Heart left ventricle (tissue), 16 donors: ENCODE measurements at places on chromosomes 3 and 15.

DNA sequence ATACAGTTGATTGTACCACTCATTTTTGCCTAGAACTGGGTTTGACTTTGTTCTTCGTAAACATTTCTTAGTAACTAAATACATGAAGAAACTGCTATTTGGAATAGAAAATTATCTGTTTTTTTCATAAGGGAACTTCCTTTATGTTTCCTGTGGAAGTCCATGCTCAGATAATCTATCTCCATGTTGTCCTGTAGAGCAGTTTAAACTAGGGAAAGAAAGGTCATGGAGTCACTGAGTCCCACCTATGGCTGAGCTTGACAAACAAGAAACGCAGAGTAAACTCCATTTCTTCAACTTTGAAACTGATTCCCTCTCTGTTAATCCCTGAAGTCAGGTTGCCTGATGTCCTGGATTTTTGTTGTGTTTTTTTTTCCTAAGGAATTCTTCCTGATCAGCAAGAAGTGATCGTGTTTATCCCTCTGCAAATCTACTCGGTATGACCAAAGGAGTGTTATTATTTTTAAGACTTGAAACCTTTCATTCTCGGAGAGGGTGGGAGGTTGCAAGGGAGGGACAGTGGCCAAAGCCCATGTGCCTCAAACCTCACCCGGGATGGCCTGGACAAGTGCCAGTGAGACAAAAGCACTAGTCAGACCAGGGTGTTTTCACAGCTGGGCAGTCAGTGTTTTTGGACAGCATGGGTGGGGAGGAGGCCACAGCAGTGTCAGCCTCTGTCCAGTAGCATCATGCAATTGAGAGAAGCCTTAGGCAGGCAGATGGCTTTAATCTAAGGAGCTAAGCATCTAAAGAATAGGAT is 129.8 kb upstream of the PHLDB2 start:
- H3K27me3 ChIP-seq: no peaks in the 10 kb centered on the region
- H3K4me1 ChIP-seq: peaks cover 9% of the 10 kb centered on the region

DNA sequence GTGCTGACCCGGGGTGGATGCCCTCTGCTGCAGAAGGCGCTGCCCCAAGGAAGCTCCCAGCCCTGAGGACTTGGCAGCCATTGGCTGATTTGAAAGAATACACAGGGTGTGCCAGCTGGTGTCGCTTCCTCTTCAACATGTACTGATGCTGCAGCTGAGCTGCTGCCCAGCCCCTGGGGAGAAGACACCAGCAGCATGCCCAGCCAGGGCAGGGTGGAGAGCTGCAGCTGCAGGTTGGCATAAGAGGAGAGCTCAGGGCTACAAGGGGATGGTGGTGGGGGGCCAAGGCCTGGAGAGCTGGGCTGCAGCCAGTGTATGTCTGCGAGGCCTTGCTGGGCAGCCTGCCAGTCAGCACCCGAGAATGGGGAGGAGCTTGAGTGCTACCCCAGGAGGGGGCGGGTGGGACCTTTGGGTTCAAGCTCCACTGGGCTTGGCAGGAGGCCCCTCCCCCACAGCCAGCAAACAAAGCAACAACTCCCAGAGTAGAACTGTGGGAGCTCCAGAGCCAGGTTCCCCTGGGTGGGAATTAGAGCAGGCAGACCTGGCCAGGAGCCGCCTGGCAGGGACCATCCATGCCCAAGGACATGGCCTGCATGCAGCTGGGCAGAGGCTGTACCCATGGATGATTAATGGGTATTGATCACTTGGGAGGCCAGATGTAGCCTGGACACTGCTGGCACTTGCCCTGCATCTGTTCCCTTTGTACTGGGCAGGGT is 9.2 kb upstream of the SEMA4B start:
- DNase-seq: peak; percentile 67
- H3K4me1 ChIP-seq: peaks cover 24% of the 10 kb centered on the region
- H3K4me3 ChIP-seq: no peak overlapping the region
- H3K27me3 ChIP-seq: no peaks in the 10 kb centered on the region
- H3K27ac ChIP-seq: peak overlapping the region; percentile 67

DNA sequence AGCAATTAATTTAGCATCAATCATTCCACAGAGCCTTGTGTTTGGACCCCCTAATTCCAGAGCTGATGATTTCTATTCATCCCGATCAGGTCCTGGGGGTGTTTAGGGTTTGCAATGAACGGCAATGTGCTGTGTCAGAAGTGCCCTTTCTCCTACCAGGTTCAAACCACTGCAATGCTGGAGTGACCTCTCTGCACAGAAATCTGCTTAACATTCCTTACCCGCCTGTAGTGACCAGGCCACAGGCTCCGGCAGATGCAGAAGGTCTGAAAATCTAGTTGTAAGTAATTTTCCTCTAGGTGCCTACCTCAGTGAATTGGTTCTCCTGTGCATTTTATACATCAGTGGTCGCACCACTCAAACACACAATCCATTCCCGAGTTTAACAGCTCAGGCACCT is 725.3 kb upstream of the CFAP20DC start:
- no peak overlapping the region for H3K27ac ChIP-seq
- no peak for DNase-seq
- no peaks in the 10 kb centered on the region for H3K36me3 ChIP-seq
- H3K4me1 ChIP-seq: no peaks in the 10 kb centered on the region
- no peak overlapping the region for H3K4me3 ChIP-seq
- H3K27me3 ChIP-seq: no peaks in the 10 kb centered on the region

DNA sequence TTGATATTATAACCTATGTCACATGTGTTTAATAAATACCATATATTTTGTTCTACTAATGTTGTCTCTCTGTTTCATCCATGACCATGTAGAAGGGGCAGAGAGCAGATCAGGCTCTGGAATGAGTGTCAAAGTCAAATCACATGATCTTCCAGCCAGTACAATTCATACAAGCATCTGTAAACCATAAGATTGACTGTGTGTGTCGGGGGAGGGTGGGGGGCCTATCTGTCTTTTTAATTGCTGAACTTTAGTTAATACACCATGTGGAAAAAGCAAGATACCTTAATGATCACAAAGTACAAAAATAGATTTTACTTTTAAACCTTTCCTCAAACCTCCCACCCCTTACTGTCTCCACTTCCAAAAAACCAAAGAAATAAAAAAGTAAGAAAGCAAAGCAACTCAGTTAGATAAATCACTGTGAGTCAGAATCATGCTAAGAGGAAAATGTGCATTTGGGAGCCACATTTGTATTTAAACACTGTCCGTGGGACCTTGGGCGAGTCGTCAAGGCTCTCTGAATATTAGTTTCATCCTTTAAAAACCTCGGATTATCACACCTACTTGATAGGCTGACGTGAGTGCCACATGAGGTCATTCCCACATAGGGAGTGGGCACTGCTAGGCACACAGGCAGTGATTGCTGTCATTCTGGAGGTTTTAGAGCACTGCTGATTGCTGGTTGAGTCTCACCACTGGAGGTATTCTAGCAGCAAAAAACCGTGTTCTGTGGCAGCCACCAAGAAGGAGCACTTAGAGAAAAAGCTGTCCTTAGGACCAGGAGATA is 21.0 kb upstream of the POLR2M start:
- peak overlapping the region; percentile 79 for H3K27ac ChIP-seq
- peaks cover 7% of the 10 kb centered on the region for H3K4me1 ChIP-seq
- H3K36me3 ChIP-seq: no peaks in the 10 kb centered on the region
- H3K27me3 ChIP-seq: no peaks in the 10 kb centered on the region

DNA sequence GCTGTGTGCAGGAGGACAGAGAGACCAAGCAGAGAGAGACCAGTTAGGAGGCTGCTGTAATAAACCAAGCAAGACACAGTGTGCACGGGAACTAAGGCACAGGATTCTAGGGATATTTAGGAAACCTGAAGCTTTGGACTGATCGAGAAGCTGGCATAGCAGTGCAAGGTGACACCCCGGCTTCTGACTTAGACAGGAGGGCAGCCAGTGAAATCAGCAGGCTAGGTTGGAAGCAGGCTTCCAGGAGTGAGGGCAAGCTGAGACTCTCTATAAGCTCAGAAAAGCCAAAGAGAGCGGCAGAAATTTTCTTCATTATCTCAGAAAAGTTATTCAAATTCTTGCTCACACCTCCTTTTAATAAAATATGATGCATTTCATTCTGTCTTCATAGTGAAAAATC is 104.6 kb downstream of the LIPC start:
- H3K27ac ChIP-seq: no peak overlapping the region
- no peaks in the 10 kb centered on the region for H3K36me3 ChIP-seq
- DNase-seq: no peak

DNA sequence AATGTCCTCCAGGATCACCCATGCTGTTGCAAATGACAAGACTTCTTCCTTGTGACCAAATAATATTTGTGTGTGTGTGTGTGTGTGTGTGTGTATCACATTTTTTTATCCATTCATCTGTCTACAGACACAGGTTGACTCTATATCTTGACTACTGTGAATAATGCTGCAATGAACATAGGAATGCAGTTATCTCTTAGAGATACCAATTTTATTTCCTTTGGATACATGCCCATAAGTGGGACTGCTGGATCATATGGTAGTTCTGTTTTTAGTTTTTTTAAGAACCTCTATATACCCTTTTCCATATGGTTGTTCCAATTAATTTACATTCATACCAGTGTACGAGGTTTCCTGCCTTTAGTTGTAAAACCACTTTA is 41.7 kb downstream of the GPR176 start:
- no peaks in the 10 kb centered on the region for H3K27me3 ChIP-seq
- H3K36me3 ChIP-seq: no peaks in the 10 kb centered on the region
- no peak overlapping the region for H3K4me3 ChIP-seq

GRCh38 chr3:114079761-114080160 is 23.2 kb downstream of the QTRT2 start:
- DNase-seq: no peak
- peak overlapping the region; percentile 8 for H3K4me3 ChIP-seq
- H3K36me3 ChIP-seq: no peaks in the 10 kb centered on the region
- peak overlapping the region; percentile 23 for H3K27ac ChIP-seq

- DNase-seq: no peak
- H3K36me3 ChIP-seq: no peaks in the 10 kb centered on the region
- H3K4me1 ChIP-seq: no peaks in the 10 kb centered on the region
- H3K4me3 ChIP-seq: no peak overlapping the region
Measured at GRCh38 chr15:73647259-73648013, 14.2 kb upstream of the NPTN start.

- no peaks in the 10 kb centered on the region for H3K36me3 ChIP-seq
- H3K27ac ChIP-seq: no peak overlapping the region
- no peak overlapping the region for H3K4me3 ChIP-seq
- no peak for DNase-seq
- H3K27me3 ChIP-seq: no peaks in the 10 kb centered on the region
- H3K4me1 ChIP-seq: no peaks in the 10 kb centered on the region
Measured at GRCh38 chr15:53462651-53463050, 296.8 kb downstream of the WDR72 start.

GRCh38 chr15:68200016-68200861 is 4.9 kb downstream of the CALML4 start:
- H3K4me3 ChIP-seq: no peak overlapping the region
- H3K27ac ChIP-seq: no peak overlapping the region
- no peaks in the 10 kb centered on the region for H3K36me3 ChIP-seq
- H3K4me1 ChIP-seq: peaks cover 32% of the 10 kb centered on the region
- no peaks in the 10 kb centered on the region for H3K27me3 ChIP-seq

GRCh38 chr3:87975716-87976115 is 83.1 kb downstream of the CGGBP1 start:
- H3K27ac ChIP-seq: no peak overlapping the region
- no peaks in the 10 kb centered on the region for H3K27me3 ChIP-seq
- no peaks in the 10 kb centered on the region for H3K36me3 ChIP-seq
- no peaks in the 10 kb centered on the region for H3K4me1 ChIP-seq
